Activated gamma-delta T cell (primary cell): ENCODE measurements at places on chromosomes 11 and 22.

DNA sequence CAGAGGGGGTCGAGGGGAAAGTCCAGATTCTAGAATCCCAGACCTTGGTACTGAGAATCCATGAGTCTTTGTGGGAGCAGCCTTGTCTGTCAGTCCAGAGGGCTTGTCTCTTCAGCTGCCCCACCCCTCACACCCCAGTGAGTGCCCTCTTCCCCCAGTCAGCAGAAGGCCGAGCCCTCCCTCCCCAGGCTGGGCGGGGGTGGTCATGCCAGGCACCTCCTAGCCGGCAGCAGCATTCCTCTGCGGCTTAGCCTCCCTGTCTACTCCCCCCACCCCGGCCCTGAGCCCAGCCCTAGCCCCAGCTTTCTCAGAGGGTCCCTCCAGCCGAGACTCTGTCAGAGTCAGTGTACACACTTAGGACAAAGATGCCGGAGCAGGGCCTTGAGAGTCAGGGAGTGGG, 4.6 kb downstream of the SOX10 start:
- DNase-seq, result no peak

DNA sequence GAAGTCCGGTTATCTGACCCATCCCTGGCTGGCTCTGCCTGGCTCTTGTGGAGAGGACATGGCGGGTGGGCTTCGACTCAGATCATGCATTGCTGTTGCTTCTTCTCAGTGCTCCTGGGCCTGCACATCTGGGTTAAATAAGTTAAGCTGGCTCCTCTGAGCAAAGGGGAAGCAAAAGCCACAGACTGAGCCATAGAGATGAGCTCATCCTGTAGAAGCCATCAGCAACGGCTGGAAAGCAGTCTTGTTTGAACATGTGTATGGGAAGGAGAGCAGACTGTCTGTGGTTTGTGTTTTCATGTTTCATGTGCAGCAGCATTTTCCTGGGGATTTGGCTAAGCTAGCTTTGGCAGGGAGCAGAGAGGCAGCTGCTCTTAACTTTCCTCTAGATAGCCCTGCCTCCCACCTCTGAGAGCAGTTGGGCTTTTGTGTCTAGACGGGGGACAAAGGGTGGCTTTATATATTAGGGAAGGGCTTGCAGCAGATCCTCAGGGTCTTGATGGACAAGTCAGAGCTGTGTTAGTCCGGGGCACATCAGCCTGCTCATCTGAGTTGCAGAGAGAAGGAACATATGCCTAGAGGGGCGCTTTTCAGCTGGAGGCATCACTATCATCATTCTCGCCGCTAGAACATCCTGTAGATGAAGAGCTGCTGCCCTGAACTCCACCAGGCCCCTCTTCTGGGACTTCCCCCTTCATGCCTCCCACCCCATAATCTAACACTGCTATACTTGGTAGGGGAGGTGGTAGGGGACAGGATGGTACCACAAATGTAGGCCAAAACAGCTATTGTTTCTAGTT, 14.9 kb downstream of the DCPS start:
- no peak for DNase-seq

DNA sequence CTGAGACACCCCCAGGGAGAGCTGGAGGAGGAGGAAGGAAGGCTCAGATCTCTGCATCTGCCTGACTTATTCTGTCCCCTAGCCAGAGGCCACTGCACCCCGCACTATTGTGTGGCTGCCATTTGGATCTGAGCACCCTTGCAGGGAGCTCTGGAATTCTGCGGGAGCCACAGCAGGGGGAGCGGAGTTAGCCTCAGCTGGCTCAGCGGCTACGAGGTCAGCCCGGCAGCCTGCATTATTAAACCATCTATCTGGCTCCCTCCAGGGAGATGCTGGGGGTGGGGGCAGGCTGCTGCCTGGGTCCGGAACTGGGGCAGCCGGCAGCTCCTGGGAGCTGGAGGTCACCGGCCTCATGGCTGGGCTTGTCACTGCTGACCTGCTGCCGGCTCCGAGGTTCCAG, 6.5 kb upstream of the ELFN2 start:
- DNase-seq, result no peak

GRCh38 chr11:113436672-113437252, 38.4 kb downstream of the DRD2 start:
- DNase-seq, result no peak

- DNase-seq, result no peak
Observed at GRCh38 chr22:32777987-32778386, 23.5 kb upstream of the TIMP3 start.

DNA sequence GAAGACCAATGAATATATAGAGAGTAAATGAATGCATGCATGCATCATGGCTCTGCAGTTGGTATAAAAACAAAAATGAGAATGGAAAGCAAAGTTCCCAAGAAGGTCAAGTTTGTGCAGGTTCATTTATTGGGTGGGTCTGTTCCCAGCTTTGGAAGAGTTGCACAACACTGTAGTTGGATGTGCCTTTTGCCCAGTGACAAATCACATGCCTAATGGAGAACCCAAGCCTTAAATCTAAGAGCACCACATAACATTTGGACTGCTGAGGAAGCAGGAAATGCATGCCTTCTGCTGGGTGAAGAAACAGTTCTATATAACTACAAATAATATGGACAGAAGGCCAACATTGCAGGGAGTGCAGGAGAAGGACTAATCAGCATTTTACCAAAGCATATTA, 30.6 kb downstream of the PRCP start:
- no peak for DNase-seq

DNA sequence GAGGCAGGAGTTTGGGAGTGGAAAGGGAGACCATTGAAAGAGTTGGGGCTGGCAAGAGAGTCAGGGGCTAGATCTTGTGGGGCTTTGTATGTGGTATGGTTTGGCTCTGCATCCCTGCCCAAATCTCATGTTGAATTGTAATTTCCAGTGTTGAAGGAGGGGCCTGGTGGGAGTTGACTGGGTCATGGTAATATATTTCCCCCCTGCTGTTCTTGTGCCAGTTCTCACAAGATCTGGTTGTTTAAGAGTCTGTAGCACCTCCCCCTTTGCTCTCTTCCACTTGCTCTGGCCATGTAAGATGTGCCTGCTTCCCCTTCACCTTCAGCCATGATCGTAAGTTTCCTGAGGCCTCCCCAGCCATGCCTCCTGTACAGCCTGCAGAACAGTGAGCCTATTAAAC, 10.1 kb upstream of the RAB3IL1 start:
- DNase-seq, result no peak
